ENCODE measurements at places on chromosomes 16 and 17. TPM values are rescaled to one million over a fixed set of nuclear protein-coding genes. Genes with fewer than 3 reads are reported as not detected.

The CYB561 gene
- 20.0 TPM for total RNA-seq

The CTRB1 gene
- not detected for total RNA-seq

The TSNAXIP1 gene
- total RNA-seq, result 6.3 TPM

The KRT40 gene
- total RNA-seq, result not detected

The BCL6B gene
- 3.1 TPM for total RNA-seq

The PRSS36 gene
- 0.31 TPM for total RNA-seq

The TBC1D3H gene
- not detected for total RNA-seq
